ENCODE measurements at places on chromosomes 7 and 10. TPM values are rescaled to one million over a fixed set of nuclear protein-coding genes. Genes with fewer than 3 reads are reported as not detected.

DNA sequence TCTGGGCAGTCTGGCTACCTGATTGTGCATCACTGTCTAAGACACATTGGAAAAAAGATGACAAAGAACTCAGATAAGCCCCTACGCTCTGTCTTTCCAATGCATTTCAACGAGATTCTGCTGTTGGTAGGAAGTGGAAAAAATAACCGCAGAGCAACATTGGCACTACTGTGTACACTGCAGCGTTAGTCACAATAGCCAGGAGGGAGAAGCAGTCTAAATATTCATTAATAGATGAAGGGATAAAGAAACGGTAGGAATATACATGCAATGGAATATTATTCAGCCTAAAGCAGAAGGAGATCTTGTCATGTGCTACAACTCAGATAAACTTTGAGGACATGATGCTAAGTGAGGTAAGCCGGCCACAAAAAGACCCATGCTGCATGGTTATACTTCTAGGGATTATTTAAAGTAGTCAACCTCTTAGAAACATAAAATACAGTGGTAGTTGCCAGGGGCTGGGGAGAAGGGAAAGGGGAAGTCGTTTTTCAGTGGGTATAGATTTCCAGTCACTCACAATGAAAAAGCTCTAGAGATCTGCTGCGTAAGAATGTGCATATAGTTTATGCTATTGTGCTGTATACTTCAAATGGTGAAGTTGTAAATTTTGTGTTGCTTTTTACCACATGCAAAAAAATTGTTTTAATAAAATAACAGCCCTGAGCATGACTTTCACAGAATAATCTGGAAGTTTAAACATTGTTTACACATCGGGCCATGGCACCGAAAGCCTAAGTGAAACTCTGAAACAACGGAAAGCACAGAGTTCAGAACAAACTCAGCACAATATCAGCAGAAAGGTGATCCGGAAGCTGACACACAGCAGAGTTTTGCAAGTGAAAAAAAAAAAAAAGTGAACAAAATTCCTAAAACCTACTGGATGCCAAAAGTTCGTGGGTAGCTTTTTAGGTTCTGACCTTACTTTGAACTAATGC is 40.1 kb downstream of the ELMO1 start:
- no peak for DNase-seq
- no peaks in the 10 kb centered on the region for H3K27me3 ChIP-seq
- peak overlapping the region; percentile 17 for H3K27ac ChIP-seq
- peaks cover 29% of the 10 kb centered on the region for H3K4me1 ChIP-seq

CHAT gene
- not detected for total RNA-seq

DNA sequence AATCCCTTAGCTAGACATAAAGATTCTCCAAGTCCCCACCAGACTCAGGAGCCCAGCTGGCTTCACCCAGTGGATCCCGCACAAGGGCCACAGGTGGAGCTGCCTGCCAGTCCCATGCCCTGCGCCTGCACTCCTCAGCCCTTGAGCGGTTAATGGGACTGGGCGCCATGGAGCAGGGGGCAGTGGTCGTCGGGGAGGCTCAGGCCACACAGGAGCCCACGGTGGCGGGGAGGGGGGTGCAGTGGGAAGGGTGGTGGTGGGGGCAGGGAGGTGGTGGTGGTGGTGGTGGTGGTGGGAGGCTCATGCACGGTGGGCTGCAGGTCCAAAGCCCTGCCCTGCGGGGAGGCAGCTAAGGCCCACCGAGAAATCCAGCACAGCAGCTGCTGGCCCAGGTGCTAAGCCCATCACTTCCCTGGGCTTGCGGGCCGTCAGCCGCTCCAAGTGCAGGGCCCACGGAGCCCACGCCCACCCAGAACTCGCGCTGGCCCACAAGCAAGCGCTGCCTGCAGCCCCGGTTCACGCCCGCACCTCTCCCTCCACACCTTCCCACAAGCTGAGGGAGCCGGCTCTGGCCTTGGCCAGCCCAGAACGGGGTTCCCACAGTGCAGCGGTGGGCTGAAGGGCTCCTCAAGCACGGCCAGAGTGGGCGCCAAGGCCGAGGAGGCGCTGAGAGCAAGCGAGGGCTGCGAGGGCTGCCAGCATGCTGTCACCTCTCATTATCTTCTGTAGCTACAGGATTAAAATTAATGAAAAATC is 732.5 kb upstream of the POM121L12 start:
- DNase-seq = no peak
- no peaks in the 10 kb centered on the region for H3K36me3 ChIP-seq
- no peak overlapping the region for H3K27ac ChIP-seq
- H3K4me3 ChIP-seq = no peak overlapping the region
- H3K4me1 ChIP-seq = no peaks in the 10 kb centered on the region

OR2A1 gene
- total RNA-seq = not detected

Measured in esophagus squamous epithelium (tissue), 5 donors.